ENCODE measurements at places on chromosomes 6 and 20.

- no peaks in the 10 kb centered on the region for H3K36me3 ChIP-seq
- DNase-seq: no peak
- H3K27ac ChIP-seq: no peak overlapping the region
- H3K4me3 ChIP-seq: no peak overlapping the region
These were observed 13.4 kb downstream of the AIG1 start for GRCh38 chr6:143074101-143074500.

DNA sequence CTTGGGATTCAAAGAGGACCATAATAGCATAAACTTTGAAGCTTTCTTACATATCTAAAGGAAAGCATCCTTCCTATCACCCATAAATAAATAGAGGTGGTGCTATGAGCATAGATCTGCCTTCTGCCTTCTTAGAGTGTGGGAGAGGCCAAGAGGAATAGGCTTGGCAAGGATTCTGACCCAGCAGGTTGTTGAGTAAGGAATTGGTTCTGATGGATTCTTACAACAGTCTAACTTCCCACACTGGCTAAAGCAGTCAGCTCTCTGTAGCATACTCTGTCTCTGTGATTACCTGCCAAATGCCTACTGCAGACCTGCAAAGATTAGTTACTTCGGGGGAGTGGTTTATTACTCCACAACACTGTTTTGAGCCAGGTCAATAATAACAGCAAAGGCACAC is 198.0 kb upstream of the RAB32 start:
- no peaks in the 10 kb centered on the region for H3K36me3 ChIP-seq
- H3K27me3 ChIP-seq: no peaks in the 10 kb centered on the region
- H3K4me3 ChIP-seq: no peak overlapping the region
- DNase-seq: no peak

DNA sequence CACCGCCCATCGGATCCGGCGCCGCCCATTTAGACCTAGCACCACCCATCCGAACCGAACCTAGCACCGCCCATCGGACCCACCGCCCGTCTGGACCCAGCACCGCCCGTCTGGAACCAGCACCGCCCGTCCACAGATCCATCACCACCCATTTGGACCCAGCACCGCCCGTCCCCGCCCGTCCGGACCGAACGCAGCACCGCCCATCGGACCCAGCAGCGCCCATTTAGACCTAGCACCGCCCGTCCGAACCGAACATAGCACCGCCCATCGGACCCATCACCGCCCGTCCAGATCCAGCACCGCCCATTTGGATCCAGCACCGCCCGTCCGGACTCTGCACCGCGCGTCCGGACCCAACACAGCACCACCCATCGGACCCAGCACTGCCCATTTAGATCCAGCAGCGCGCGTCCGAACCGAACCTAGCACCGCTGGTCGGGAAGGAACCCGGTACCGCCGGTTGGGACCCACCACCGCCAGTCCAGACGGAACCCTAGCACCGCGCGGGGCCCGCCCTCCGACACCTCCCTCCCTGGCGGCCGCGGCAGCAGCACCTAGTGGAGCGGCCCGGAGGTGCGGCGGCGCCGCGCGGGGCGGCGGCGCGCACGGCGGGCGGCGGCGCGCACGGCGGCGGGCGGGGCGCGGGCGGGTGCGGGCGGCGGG is 348 bp upstream of the AFDN start:
- H3K4me3 ChIP-seq: peak overlapping the region; percentile 52
- H3K27ac ChIP-seq: no peak overlapping the region
- H3K27me3 ChIP-seq: no peaks in the 10 kb centered on the region

DNA sequence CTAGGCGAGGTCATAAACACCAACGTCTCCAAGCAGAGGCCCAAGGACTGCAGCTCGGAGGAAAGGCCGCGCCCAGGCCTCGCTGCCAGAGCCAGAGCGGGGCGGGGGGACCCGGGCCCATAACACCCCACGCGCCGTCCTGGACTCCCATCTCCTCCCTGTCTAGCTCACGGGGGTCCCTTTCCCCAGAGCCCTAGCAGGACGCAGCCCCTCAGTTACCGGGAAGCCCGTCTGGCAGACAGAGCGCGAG is 44.9 kb downstream of the MDFI start:
- DNase-seq: no peak
- H3K27ac ChIP-seq: no peak overlapping the region
- H3K27me3 ChIP-seq: no peaks in the 10 kb centered on the region
- no peak overlapping the region for H3K4me3 ChIP-seq
- H3K36me3 ChIP-seq: no peaks in the 10 kb centered on the region

DNA sequence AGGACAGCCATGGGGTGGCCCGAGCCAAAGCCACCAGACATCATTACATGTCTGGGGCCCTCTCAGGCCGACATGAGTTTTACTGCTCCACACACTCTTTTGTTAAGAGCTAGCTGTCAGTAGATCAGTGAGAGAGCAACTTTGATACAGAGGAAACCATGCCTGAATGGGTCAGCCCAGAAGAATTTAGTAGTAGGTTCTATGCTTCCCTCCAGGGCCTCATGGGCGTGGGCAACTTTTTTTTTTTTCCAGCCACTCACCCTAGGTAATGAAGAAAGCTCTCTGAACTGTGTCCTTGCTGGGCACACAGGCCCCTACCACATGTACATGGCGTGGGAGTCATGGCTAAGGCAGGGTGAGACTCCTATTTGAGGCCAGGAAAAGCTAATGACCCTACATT is 38.8 kb downstream of the HLA-F start:
- no peak overlapping the region for H3K27ac ChIP-seq
- no peaks in the 10 kb centered on the region for H3K27me3 ChIP-seq
- no peak overlapping the region for H3K4me3 ChIP-seq
- H3K36me3 ChIP-seq: no peaks in the 10 kb centered on the region
- H3K4me1 ChIP-seq: peaks cover 5% of the 10 kb centered on the region

DNA sequence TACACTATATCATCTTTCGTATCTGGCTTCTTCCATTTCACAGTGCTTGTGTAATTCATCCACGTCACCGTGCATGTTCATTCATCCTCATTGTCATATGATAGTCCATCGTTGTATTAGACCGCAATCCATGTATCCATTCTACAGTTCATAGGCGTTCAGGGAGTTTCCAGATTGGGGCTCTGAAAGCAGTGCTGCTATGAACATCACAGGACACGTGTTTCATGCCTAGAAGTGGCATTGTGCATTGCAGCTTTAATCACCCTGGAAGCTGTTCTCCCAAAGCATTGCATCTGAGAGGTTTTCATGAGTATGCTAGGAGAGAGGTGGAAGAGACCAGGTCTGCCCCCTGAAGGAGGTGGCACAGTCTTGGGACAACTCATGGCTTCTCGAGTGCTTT is 35.3 kb downstream of the BMP7 start:
- H3K36me3 ChIP-seq: no peaks in the 10 kb centered on the region
- no peak overlapping the region for H3K4me3 ChIP-seq
- H3K4me1 ChIP-seq: peaks cover 2% of the 10 kb centered on the region
- no peak overlapping the region for H3K27ac ChIP-seq
- no peaks in the 10 kb centered on the region for H3K27me3 ChIP-seq

DNA sequence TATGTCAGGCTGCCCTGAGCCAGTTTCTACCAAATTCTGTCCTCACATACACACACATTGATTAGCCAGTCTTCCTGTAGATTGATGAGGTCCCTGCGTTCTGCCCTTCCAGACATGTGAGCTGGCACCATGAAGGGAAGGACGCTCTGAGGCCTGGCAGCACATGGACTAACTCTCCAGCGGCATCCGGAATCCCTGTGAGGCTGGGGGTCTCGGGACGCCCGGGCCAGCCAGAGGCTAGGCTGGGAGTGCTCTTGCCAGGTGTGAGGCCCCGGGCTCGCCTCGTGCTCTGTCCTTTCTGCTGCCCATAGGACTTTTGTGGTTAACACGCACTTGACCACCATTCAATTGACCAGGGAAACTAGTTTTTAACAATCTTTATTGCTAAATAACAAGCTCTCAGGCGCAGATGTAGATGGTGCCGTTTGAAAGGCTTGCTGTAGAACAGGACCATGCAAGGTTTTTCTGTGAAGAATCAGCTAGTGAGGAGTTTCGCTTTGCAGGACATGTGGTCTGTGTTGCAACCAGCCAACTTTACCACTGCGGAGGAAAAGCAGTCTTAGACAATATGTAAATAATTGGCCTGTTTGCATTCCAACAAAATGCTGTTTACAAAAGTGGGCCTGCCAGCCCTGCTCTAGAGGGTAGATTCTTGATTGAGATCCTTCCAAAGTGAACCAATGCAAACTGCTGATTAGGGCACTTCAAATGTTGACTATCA is 29.3 kb downstream of the FOXF2 start:
- H3K27ac ChIP-seq: no peak overlapping the region
- H3K36me3 ChIP-seq: no peaks in the 10 kb centered on the region
- H3K4me1 ChIP-seq: no peaks in the 10 kb centered on the region
- no peak for DNase-seq
- H3K27me3 ChIP-seq: no peaks in the 10 kb centered on the region

GRCh38 chr6:894274-894673 is 201.3 kb upstream of the EXOC2 start:
- no peak for DNase-seq
- H3K4me3 ChIP-seq: no peak overlapping the region
- H3K36me3 ChIP-seq: no peaks in the 10 kb centered on the region

- H3K36me3 ChIP-seq: no peaks in the 10 kb centered on the region
- no peak for DNase-seq
- no peaks in the 10 kb centered on the region for H3K4me1 ChIP-seq
- no peaks in the 10 kb centered on the region for H3K27me3 ChIP-seq
- no peak overlapping the region for H3K27ac ChIP-seq
These were observed 233.6 kb downstream of the TPBG start for GRCh38 chr6:82597201-82597600.

DNA sequence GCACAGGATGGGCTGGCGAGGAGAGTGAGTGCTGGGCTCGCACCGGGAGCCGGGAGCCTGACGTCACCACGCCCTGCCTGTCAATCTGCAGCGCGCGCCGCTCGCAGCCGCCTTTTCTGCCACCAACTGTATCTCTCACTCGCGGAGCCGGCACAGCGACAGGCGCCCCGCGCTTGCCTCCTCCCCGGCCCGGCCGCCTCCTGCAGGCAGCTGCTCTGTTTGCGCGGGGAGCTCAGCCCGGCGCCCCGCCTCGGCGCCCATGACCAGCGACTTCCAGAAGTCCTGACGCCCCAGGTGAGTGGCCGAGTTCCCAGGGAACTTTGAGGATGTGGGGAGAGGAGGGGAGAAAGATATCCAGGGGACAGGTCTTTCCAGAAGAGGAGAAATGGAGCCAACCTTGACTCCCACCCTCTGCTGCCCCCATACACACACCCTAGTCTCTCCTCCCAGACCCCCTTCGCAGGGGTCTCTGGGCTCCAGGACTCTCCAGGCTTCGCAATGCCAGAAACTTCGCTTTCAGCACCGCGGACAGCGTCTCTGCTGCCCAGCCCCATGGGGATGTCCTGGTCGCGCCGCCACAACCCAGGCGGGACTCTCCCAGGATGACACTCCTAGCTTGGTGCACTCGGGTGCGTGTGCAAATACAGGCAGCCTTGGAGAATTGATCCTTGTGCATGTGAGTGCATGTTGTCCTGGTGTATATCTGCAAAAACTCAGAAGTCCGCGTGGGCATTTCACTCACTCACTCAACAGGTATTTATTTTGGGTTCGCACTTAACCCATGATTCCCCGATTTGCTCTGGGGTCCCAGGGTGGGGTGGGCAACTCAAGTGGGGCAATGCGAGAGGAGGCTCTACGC is at the start of gene GPR6:
GPR6 (plus strand) TSS at position 138 of the 859 bp plus-strand sequence. CDS start 802 bp downstream, outside the sequence.
- DNase-seq: peak; percentile 78
- H3K4me3 ChIP-seq: peak within 1 kb of the TSS; percentile 80
- H3K4me1 ChIP-seq: peaks cover 3% of the 10 kb centered on the region
- H3K27ac ChIP-seq: no peak within 1 kb of the TSS
- H3K27me3 ChIP-seq: no peaks in the 10 kb centered on the region

GRCh38 chr20:63140514-63141433 is 75.2 kb downstream of the YTHDF1 start:
- DNase-seq: no peak
- no peaks in the 10 kb centered on the region for H3K27me3 ChIP-seq
- H3K4me3 ChIP-seq: no peak overlapping the region
- H3K4me1 ChIP-seq: no peaks in the 10 kb centered on the region
- H3K27ac ChIP-seq: no peak overlapping the region

- no peaks in the 10 kb centered on the region for H3K36me3 ChIP-seq
- peaks cover 17% of the 10 kb centered on the region for H3K4me1 ChIP-seq
- H3K4me3 ChIP-seq: peak overlapping the region; percentile 99
- no peak overlapping the region for H3K27ac ChIP-seq
- H3K27me3 ChIP-seq: no peaks in the 10 kb centered on the region
- peak; percentile 33 for DNase-seq
These were observed 501 bp downstream of the PLCG1 start for GRCh38 chr20:41137614-41138474.

DNA sequence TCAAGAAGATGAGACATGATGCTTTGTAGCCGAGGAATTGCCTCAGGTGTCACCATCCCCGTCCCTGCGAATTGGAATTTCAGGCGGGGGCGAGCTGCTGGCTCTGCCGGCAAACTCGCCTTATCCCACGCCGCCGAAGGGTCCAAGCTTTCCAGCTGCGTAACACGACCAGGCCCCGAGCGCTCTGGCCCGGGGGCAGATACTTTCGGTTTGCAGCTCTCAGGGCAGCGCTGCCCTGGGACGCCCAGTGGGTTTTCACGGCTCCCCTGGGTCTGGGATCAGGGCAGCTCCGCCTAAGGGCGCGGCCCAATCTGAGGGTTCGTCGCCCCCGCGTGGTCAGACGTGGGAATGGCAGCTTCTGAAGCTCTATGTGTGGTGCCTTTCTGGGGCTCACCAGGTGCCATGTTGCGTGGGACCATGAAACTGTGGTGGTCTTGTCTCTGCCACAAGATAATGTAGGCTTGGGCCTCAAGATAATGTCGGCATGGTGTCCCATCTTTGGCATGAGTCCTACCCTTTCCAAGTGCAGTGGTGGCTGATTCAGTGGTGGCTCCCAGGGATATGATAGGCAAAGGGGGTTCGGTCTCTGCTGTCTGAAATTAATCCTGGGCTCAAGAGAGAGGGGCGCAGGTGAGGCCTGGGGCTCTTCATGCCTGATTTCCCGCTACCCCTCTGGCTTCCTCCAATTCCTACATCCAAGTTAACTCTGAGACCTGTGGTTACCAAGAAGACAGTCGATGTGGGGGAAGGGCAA is 21.0 kb downstream of the PIGT start:
- peak overlapping the region; percentile 42 for H3K4me3 ChIP-seq
- DNase-seq: peak; percentile 72
- no peak overlapping the region for H3K27ac ChIP-seq
- H3K36me3 ChIP-seq: no peaks in the 10 kb centered on the region
- no peaks in the 10 kb centered on the region for H3K4me1 ChIP-seq

DNA sequence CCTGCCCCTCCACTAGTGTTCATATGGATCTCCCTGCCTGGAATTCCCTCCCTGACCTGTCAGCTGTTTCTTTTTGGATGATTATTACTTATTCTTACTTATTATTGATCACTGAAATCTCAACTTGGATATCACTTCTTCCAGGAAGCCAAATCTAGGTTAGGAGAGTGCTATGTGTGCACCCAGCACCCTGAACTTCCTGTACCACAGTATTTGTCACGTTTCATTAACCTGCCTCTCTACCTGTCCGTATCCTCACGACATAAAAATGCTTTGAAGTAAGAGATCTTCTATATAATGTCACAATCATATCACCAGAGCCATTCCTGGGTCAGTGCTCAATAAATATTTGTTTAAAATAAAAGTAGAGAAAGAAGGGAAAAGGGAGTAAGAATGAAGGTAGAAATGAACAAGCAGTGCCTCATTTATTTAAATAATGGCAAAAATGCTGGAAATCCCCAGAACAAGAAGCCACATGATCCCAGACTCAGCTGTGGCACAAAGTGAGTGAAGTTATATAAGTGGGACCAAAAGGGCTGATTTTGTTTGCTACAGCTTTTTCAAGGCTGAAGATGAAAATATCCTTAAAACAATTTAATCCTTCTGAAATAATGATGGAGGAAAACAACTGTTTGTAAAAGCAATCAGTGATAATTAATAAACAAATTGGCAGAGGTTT is 88.0 kb upstream of the MANEA start:
- H3K4me1 ChIP-seq: no peaks in the 10 kb centered on the region
- DNase-seq: no peak
- no peaks in the 10 kb centered on the region for H3K27me3 ChIP-seq
- no peaks in the 10 kb centered on the region for H3K36me3 ChIP-seq

Data from iPS DF 6.9 (cell line).